ENCODE measurements at places on chromosomes 6 and 20.
A peak's percentile ranks its signal among the peaks of the same experiment; 100 is the strongest.

DNA sequence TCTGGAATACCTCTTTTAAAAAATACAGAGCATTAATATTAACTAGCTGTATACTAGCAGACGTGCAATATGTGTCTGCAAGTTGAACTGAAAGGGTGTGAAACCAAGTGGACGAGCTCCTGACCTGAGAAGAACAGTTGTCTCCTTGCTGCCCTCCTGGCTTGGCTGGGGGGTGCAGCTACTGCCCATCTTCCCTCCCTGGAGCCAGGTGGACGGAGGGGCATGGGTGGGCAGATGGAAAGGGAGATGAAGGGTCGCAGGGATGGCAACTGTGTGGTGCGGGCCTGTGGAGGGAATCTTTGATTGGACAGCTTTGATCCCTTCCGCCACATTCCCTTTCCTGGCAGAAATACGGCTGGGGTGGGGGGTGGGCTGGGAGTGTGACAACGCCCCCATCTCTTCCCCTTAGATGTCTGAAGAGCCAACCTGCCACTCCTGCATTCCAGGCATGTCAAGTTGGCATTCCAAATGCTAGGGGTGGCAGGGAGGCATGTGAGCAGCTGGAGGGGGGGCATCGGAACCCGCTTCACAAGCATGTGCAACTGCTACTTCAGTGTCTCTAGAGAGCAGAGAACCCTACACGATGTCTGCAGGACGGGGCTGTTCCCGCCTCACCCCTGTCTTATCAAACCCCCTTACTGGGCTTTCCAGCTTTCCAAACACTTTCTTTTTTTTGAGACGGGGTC, 37.3 kb downstream of the SRSF3 start:
- DNase-seq = no peak

DNA sequence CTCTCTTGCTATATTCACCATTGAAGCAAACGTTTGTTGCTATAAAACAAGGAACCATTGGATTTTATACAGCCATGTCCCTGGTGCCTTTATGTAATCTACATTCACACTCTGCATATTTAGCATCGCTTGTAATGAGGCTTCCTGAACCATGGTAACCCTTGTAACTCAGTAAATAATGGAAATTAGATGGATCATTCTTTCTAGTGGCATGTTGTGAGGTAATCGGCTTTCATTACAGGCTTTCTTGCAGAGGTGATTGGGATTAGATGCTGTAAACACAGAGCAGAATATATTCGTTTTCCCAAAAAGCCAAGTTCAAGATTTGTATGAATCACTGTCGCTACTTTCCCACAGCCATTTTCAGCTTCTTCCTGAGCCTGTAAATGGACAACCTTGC, 36.1 kb downstream of the SMPDL3A start:
- no peak for DNase-seq

DNA sequence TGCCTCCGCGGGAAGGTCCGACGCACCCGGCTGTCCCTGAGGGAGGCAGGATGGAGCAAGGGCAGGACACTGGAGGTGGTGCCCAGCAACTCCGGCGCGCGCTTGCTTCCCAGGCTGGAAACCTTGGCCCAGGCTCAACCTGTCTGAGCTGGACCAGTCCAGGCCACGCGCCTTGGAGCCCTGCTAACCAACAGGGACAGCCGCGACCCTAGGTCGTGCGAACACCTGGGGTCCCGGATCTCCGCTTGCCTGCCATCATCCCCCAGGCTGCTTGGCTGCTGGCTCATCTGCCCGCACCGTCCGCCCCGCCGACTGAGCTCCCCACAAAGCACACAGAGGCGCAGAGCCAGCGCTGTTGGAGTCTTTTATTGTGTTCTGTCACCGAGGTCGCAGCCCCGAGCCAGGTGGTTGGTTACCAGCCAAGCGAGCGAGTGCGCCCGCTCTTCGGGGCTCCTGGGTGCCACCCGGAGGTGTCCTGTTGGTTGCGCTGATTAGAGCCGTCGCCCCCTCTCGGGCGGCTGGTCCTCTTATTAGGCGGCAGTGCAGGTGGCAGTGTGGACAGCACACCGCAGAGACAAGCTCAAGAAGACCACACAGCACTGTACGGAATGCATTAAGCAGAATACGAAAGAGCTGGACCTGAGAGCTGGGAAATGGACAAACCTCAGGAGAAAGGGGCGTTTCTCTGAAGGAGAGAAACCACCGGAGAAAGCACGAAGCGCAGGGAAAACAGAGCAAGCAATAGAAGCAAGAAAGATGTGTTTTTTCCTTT, 3.8 kb downstream of the COL12A1 start:
- no peak for DNase-seq

- DNase-seq = peak; percentile 72
Measured at GRCh38 chr20:38805502-38805957, at the start of gene PPP1R16B. TSS of gene PPP1R16B (plus strand) at chr20:38805697. CDS start at chr20:38835926, 30,229 bp downstream.

GRCh38 chr6:8027965-8028651, 36.1 kb downstream of the BLOC1S5 start:
- DNase-seq = no peak

- DNase-seq = no peak
Measured at GRCh38 chr20:44115762-44116644, 71.0 kb downstream of the JPH2 start.

GRCh38 chr6:22057962-22058361, 238.9 kb downstream of the PRL start:
- no peak for DNase-seq

GRCh38 chr6:160260367-160260766, 1.7 kb upstream of the SLC22A2 start:
- no peak for DNase-seq
